ENCODE measurements at places on chromosomes 2 and 18. TPM values are rescaled to one million over a fixed set of nuclear protein-coding genes. Genes with fewer than 3 reads are reported as not detected.

The CCDC121 gene
- total RNA-seq, result 0.83 TPM

The WDCP gene
- 13.5 TPM for total RNA-seq

The SLC14A1 gene
- total RNA-seq, result 135 TPM

The NCK2 gene
- total RNA-seq, result 19.6 TPM

The CLEC4F gene
- total RNA-seq, result not detected

The KCNIP3 gene
- 2.3 TPM for total RNA-seq

The SLC4A1AP gene
- 30.5 TPM for total RNA-seq

The ALLC gene
- not detected for total RNA-seq

The CNNM3 gene
- total RNA-seq, result 8.4 TPM

The HOXD8 gene
- total RNA-seq, result 7.7 TPM
